ENCODE measurements at places on chromosomes 12 and 14.

GRCh38 chr12:127270193-127270592 is 996.8 kb upstream of the TMEM132C start:
- no peak for DNase-seq

- DNase-seq: no peak
These were observed 49.3 kb upstream of the AMN start for GRCh38 chr14:102873131-102873530.

- no peak for DNase-seq
These were observed 28.2 kb downstream of the FOXA1 start for GRCh38 chr14:37566811-37567371.

- no peak for DNase-seq
These were observed 72.9 kb downstream of the PPP2R5C start for GRCh38 chr14:101834397-101834796.

DNA sequence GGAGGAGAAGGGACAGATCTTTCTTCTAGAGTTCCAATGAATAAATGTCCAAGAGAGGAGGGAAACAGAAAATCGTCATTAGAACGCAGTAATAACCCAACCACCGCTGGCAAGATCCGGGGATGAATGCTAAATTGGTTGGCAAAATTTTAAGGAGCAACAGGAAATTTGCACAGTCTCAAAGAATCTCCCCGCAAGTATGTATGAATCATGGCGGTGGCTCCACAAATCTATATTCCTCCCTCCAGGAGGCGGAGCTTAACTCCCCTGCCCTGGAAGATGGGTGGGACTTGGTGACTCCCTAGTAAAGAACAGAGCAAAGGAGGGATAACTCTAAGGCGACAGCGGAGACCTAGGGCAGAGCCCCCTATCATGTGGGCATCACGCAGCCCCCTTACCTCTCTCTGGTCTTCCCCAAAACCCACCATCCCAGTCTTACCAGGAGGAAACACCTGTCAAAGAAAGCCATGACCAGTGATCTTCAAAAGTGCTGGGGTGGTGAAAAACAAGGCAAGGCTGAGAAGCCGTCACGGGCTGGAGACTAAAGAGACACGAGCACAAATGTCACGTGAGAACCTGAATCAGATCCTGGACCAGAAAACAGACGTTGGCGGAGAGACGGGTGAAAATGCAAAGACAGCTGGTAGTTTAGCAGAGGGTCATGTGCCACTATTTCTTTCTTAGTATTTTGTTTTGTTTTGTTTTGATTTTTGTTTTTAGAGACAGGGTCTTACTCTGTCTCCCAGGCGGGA is 125.8 kb downstream of the NCOR2 start:
- DNase-seq: no peak

DNA sequence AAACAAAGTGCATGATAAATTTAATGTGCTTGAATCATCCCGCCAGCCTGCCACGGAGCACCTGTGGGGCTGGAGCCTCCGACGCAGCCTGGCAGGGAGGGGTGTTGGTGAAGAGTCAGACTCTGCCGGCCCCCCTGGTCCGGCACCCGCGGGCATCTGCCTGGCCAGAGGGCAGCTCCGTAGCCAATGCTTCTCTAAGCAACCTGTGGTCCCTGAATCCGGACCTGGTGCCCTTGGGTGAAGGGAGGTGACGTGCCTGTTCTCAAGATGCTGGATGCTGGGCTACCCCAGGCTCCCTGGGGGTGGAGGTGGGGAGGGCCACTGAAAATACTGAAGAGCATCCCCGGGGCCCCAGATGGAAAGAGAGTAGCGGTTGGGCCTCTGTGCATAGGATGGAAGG is 158.6 kb upstream of the C14orf180 start:
- no peak for DNase-seq

DNA sequence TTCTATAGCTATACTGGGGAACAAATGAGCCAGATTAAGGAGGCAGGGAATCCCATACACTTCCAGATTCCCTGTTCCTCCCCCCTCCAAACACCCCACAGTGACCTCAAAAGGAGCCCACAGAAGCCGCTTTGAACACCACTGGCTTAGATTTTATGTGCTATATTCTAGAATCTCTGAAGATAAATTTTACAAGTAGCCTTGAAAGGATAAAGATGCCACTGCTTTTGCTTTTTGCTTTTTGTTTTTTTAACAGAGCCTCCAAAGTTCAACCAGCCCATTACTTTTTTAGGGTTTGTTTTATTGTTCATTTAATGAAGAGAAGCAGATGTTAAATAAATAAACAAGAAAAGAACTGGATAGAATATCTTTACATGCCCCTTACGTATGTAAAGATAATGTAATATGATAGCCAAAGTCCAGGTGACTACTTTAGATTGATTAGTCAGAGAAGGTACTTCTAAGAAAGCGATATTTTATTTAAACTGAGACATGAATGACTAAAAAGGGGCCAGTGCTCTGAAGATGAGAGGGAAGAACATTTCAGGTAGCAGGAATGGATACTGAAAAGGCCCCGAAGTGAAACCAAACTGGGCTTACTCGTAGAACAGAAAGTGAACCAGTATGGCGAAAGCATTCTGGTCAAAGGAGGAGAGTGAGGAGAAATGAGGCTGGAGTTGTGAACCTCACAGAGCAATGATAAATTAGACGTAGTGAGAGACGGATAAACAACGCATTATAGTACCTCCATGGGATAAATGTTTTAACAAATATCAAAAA is 44.6 kb downstream of the DUSP6 start:
- DNase-seq: no peak

GRCh38 chr12:90484094-90484493 is 470.9 kb downstream of the CCER1 start:
- no peak for DNase-seq

DNA sequence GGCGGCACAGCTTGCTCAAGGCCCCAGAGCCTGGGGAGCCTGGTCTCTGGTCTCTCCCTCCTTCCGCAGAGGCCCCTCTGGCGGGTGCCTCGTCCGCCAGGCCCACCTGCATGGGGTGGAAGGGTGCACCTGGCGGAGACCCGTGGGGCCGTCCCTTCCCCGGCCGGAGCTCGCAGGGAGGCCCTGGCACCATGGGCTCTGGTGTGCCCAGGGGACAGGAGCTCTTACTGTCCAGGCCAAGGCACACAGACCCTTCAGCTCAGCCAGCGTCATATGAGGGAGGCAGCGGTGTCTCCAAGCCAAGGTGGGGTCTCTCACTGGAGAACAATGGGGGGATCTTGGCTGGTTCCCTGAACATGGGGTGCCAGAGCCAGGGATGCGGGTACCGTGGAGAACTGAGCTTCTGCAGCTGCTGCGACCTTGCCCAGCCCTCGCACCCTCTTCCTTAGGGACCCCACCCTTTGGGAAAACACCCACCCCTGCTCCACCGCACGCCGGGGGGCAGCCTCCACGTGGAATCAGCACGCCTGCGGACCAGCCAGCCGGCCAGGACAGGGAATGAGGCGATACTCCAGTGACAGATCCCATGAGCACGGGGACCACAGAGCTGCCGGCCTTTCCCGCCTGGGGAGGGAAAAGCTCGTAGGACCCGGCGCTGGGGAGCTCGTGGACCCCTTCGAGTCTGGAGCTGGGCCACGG is 25.7 kb upstream of the GALNT9 start:
- no peak for DNase-seq

DNA sequence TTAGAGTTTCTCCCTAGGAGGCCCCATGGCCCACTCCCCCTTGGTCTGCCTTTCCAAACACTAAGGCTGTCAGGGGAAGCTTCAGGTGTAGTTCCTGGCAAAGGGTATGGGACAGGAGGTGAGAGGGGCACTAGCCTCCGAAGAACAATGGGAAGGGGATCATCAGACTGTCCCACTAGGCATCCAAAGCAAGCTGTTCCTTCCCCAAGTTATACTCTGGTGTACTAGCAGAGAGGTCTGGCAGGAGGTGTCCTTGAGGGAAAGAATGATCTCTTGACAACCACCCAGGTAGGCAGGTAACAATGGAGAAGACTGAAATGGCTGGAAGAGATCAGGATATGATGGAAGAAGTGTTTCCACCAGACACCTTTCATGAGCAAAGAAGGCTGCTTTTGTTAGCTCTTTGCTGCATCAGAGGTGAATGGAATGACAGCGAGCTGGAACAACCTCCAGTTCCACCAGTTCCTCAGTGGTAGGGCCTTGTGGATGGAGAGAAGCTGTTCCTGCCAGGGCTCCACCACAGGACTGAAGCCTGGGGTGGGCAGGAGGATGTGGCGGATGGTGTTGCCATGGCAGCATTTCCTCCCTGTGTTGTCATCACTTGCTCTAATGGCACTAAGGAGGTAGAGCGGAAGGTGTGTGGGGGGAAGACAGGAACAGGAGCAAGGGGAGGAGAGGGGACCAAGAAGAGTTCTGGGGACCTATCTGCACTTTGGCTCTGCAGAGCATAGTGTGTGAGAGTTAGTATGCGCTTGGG is 2.3 kb upstream of the AGAP2 start:
- no peak for DNase-seq

DNA sequence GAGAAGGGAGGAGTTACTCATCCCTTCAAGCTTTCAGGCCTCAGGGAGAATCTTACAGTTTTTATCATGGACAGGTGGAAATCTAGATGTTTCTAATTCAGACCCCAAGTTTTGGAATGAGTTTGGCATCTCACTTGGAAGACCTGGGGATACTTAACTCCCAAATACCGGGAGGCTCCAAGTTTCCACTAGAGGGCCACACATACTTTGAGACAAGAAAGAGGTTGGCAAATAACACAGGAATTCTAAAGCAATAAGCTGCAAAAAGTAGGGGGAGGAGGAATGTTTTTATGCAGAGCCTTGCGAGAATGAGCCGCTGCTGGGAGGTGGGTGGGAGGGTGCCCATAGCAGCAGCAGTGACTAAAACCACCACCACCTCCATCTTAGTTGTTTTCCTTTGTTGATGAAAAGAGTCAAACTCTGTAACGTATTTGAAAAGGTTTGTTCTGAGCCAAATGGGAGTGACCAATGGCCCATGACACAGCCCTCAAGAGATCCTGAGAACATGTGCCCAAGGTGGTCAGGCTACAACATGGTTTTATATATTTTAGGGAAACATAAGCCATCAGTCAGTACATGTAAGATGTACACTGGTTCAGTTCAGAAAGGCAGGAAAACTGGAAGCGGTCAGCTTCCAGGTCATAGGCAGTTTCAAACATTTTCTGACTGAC is 34.2 kb upstream of the RNASE1 start:
- DNase-seq: no peak

All from frontal cortex (tissue), 4 donors.